ENCODE measurements at places on chromosomes 5 and 9. TPM values are rescaled to one million over a fixed set of nuclear protein-coding genes. Genes with fewer than 3 reads are reported as not detected.

PAEP gene
- not detected for total RNA-seq

ADAMTS12 gene
- total RNA-seq: 12.4 TPM

LCN15 gene
- 0.54 TPM for total RNA-seq

OTP gene
- not detected for total RNA-seq

ORM1 gene
- total RNA-seq: not detected

SV2C gene
- total RNA-seq: 0.12 TPM

CCIN gene
- total RNA-seq: not detected

GRCh38 chr9:127557998-127558546, 54.0 kb upstream of the STXBP1 start:
- no peak for DNase-seq

GRCh38 chr5:90402521-90403255, 6.9 kb downstream of the CETN3 start:
- no peak for DNase-seq

GRCh38 chr5:1348986-1349245, 4.0 kb upstream of the CLPTM1L start:
- DNase-seq: peak; percentile 37

GRCh38 chr5:169637085-169637548, at the start of gene DOCK2:
Gene DOCK2 (plus strand): TSS chr5:169637275. CDS start chr5:169637327, 52 bp downstream.
- DNase-seq: peak; percentile 59

GRCh38 chr5:65076251-65076869, 307.6 kb downstream of the CWC27 start:
- DNase-seq: peak; percentile 90

GRCh38 chr9:106613250-106613737, 249.7 kb upstream of the ZNF462 start:
- no peak for DNase-seq

GRCh38 chr5:113255579-113256386, 179.0 kb downstream of the TSSK1B start:
- DNase-seq: no peak

- no peak for DNase-seq
These were observed 1768.9 kb upstream of the CDH9 start for GRCh38 chr5:28807195-28807729.

- no peak for DNase-seq
These were observed 18.4 kb downstream of the ENC1 start for GRCh38 chr5:74622122-74622521.

GRCh38 chr9:3980771-3981170, 319.1 kb downstream of the GLIS3 start:
- DNase-seq: no peak

DNA sequence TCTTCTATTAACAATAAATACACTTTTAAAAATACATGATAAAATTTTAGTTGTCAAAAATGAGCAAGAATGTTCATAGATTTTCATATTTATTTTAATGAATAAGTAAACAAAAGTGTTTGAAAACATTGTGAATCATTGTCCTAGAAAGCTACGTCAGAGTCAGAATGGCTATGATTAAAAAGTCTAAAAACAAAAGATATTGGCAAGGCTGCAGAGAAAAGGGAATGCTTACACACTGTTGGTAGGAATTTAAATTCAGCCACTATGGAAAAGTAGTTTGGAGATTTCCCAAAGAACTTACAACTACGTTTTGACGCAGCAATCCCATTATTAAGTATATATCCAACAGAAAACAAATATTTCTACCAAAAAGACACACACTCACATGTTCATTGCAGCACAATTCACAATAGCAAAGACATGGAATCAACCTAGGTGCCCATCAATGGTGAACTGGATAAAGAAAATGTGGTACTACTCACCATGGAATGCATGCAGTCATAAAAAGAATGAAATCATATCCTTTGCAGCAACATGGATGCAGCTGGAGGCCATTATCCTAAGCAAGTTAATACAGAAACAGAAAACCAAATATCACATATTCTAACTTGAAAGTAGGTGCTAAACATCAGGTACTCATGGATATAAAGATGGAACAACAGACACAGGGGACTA, 49.2 kb upstream of the FBXL17 start:
- no peak for DNase-seq

- DNase-seq: no peak
These were observed 169.9 kb downstream of the FER start for GRCh38 chr5:108917596-108917995.

GRCh38 chr9:136862849-136863622, 3.1 kb downstream of the EDF1 start:
- no peak for DNase-seq

GRCh38 chr5:43638546-43638945, 35.6 kb downstream of the NNT start:
- DNase-seq: no peak

DNA sequence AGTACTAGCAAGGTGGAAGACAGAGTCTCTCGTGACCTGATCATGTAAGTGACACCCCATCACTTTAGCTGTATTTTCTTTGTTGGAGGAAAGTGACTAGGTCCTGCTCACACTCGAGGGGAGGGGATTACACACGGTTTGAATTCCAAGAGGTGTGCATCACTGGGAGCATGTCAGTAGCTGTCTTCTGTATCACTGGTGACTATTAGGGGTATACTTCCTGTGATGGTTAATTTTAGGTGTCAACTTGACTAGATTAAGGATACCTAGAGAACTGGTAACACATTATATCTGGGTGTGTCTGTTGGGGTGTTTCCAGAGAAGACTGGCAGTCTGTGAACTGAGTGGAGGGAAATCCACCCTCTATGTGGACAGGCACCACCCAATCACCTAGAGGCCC, 22.5 kb downstream of the FOXD1 start:
- DNase-seq: no peak

- DNase-seq: no peak
These were observed 3.6 kb upstream of the DCP2 start for GRCh38 chr5:112973036-112973435.

DNA sequence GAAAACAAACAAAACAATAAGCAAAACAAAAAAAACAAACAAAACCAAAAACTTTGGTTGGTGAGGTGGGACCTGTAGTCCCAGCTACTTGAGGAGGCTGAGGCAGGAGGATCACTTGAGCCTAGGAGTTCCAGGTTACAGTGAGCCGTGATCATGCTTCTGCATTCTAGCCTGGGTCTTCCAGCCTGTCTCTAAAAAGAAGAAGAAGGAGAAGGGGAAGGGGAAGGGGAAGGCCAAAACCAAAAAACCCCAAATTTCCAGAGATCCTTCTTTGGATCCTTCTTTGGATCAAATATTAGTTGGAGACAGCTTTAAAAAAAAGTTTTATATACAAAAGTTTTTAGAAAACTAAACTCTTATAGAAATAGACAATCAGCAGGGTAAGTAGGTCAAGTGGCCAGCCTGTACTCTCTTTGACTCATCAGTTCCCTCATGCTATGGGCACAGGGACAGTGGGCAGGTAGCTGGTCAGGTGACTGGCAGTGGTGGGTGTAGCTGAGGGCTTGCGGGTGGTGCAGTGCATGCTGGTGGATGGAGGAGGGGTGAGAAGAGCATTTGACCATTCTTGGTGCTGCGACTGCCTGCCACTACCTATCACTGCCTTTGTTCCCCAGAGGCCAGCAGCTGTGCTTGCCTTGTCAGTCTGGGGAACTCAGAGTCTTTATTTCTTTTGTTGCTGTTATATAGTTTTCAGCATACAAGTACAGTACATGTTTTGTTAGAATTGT, 12.6 kb downstream of the RCL1 start:
- no peak for DNase-seq

DNA sequence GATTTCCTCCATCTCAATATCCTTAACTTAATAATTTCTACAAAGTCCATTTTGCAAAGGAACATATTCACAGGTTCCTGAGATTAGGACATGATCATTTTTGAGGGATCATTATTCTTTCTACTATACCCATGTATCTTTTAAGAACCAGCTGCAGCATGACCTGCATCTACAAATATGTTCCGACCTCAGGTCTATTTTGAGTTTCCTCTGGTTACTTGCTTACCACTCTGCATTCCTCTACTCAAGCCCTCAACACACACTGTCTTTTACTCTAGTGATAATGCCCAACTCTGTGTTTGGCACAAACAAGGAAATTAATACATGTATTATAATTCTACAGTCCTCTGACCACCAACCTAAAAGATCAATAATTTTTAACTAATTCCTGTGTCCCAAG, 386.1 kb downstream of the DNAH5 start:
- DNase-seq: no peak

DNA sequence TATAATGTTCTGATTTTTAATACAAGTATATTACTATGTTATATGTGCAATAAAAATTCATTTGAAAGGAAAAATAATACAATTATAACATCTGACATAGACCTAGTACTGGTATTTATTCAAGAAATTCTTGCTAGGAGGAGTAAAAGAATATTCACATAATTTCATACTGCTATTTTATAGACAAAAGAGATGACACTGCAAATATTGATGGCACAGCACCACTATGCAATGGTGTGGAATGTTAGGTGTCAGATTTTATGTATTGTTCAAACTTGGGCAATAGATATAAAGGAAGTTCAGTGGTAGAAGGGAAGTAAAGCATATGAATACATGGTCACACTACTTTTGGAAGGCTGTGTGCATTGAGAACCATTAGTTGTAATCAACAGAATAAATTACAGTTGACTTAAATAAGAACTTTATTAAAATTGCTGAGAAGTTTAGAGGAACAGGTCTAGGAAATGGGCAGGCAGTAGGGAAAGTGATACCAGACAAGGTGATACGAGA, 143.9 kb downstream of the OR2K2 start:
- no peak for DNase-seq

DNA sequence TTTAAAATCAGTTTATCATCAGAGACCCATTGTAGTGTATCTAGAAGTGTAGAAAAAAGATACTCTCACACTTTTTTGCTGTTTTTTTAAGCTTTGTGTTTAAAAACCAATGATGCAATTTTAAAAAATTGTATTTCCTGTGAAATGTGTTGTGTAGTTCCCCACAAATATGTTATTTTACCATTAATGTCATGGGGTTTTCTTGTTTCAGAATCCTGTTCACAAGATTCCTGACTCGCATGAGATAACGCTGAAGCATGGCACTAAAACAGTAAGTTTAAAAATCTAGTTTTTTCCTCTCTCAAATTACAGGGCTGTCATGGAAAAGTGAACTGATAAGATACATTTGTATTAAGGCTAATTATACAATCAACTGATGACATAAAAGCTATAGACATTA, 58.6 kb downstream of the WDR70 start:
- DNase-seq: no peak

DNA sequence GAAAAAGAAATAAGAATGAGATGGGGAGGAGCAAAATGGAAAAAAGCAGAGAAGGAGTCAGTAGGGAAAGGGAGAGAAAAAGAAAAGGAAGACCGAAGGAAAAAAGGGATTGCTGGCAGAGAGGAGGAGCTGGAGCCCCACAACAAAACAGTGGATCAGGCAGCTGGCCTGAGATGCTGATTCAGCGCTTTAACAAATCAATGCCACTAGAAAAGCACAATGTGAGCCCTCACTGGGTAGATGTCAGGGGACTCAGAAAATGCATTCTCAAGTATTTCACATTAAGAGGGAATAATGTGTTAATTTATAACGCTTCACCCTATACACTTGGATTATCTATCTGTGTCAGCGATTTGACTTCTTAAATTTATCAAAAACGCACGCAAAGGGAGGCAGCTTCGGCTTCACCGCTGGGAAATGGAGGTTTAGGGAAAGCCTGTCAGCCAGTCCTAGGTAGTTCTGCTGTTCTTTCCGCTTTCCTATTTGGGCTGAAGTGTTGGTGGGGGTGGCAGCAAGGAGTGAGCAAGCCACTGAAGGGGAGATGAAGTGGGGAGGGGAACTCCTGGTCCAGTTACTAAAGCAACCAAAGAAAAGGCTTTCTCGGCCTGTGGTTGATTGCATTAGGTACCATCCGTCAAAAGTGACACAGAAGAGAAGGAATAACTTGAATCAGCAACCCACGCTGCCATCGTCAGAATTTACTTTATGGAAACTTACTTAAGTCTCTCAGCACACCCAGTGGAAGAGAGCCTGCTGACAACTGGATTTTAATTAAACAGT, 161.6 kb downstream of the BNC2 start:
- peak; percentile 88 for DNase-seq

DNA sequence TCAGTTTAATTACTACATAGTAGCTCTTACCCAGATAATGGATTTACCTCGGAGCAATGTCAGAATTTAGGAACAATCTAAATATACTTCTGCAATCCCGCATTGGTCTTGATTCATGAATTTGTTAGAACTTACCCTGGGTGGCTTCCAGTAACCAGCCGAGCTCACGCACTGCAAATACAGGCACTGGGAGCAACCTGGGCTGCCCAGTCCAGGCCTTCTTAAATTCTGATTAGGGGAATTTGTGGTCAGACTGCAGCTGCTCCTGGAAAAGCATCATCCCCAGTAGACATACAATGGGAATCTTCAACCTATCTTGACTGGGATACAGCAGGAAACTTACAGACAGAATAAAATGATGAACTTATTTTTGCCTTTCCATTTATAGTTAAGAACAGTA, 270.3 kb downstream of the SPOCK1 start:
- no peak for DNase-seq

DNA sequence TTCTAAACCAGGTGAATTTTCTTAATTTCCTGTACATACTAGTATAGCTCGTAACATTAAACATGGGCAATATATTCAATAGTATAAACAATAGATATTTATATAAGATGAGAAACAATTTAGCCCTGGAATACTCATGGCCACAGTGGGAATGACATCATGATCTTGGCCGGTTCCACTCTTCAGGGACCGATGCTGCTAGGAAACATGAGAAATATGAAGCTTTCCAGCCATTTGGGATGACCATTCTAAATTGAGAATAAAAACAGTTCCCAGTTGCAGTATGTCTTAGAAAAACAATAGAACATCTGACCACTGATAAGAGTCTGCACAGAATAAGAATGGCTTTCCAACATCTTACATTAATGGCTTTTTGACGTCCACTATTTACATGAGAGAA, 33.3 kb upstream of the SLCO6A1 start:
- no peak for DNase-seq

GRCh38 chr5:35309365-35310130, 79.3 kb upstream of the PRLR start:
- DNase-seq: no peak

DNA sequence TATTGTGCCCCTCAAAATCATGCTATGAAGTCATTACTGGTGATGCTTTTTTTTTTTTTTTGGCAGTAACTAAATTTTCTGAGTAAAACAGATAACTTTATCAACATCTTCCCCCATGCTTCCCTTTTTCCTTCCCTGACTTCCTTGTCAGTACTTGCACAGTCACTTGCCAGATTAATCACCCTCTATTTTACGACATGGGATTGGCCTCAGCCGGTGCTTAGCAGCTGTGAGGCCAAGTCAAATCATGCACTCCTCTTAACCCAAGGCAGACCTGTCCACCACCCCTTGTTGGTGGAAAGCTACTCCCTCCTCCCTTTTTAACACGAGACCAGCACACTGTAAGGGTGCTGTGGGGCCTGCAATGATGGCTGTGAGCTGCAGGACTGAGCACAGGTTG, 118.0 kb upstream of the OTULINL start:
- no peak for DNase-seq

- no peak for DNase-seq
These were observed 53.6 kb upstream of the NR3C1 start for GRCh38 chr5:143456952-143457547.

GRCh38 chr5:166377756-166378155, 1913.7 kb upstream of the WWC1 start:
- no peak for DNase-seq

Measured in GM23338 (cell line).